Glutamatergic neuron (in vitro differentiated cells): ENCODE measurements at places on chromosomes 2 and 18. TPM values are rescaled to one million over a fixed set of nuclear protein-coding genes. Genes with fewer than 3 reads are reported as not detected.

Gene TLX2
- 21.2 TPM for total RNA-seq

GRCh38 chr2:201471732-201472393, 20.3 kb downstream of the STRADB start:
- no peak for DNase-seq

DNA sequence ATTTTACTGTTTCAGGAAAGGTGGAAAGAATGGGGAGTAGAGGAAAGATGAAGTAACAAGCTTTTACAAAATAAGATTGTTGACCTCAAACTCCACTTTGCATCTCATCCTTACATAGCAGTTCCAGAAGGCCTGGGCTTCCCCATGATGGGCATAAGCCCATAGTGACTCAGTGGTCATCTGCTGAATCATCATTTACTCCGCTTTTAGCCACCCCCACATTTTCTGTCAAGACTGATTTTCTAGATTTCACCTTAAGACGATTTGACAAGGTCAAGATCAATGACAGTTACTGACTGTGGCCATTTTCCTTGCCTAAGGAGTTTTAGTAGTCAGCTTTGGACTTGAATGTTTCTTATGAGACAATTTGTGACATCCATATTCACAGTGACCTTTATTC, 49.4 kb downstream of the PLEKHM3 start:
- no peak for DNase-seq

DNA sequence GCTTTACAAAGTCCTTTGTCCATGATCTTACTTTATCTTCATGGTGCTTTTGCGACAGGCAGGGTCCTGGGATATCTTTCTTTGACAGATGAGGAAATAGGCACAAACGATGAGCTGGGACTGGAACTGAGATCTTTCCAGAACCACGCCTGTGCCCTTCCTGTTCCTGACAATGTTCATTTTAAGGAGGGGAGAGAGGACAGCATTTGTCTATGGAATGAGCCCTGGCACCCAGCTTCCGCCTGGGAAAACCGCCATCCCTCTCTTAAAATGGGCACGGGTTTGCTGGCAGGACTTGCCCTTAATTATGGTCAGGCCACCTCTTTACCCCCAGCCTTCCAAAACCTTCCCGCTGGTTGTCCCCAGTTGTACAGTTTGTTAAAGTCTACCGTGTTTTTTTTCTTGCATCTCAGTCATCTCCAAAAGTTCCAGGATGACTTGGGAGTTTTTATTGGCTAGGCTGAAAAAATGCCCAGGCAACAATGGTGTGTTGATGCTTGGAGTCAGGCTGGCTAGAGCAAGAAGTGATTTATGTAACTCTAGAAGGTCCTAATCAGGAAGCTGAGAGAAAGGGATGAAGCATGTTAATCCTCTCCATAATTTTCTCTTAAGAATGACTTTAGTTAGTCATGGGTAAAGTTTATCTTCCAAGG, 264.9 kb upstream of the EPAS1 start:
- DNase-seq: no peak

DNA sequence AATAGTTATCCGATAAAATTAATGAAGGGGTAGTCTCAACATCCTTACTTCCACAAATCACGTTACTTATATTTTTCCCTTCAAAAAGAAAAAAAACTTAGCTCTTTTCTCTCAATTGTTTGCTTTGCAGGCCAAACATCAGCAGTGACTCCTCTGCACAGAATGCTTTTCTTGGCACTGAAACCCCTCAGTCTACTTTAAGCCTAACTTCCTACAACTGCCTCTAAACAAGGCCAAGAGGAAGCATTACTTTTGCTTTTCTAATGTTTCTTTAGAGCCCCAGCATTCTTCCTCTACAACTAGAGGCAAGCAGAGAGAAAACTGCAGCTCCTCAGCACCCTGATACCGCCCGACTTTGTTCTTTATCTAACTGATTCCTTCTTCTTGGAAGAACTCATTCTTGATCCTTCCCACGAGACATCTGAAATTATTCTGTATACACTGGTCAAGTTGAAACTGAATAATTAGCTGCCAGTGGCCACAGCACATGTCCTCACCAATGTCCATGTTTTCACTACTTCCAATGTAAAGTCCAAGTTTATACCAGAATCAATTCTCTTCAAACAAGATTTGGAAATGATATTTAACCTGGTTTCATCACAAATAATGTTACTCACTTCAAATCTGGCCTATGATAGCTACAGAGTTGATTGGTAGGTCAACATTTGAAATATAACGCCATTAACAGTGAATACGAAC, 55.3 kb downstream of the DTNB start:
- no peak for DNase-seq

Gene RIT2
- not detected for total RNA-seq

- no peak for DNase-seq
These were observed 37.7 kb downstream of the ADAM23 start for GRCh38 chr2:206481056-206481455.
